Myocyte (in vitro differentiated cells): ENCODE measurements at places on chromosomes 5 and 9. TPM values are rescaled to one million over a fixed set of nuclear protein-coding genes. Genes with fewer than 3 reads are reported as not detected.

GRCh38 chr5:76810236-76810635 is 8.6 kb upstream of the F2RL1 start:
- no peak for DNase-seq

GRCh38 chr9:131635285-131635684 is 90.0 kb downstream of the PRRT1B start:
- peak; percentile 93 for DNase-seq

DNA sequence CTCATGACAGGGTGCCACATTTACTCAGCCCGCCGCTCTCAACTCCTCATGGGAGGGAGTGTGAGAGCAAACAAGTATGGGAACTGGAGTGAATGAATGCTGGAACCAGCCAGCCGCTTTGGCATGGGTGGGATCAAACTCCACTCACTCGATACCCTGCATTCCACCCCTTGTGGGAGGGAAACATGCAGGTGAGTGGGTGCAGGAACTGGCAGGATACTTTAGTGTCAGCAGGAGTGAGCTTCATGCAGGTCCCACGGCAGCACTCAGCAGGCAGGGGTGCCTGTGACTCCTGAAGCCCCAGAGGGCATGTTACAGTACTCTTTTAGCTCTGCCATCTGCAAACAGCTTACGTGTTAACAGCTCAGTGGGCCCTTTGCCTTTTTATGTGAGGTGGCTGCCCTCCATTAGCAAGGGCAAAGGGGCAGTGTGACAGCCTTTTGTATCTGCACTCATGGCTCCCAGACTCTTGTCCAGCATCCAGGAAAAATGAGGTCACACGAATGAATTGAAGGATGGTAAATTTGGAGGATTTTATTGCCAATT is 433.2 kb upstream of the NMUR2 start:
- no peak for DNase-seq

- no peak for DNase-seq
Observed at GRCh38 chr9:98686961-98687855, 21.5 kb downstream of the GABBR2 start.

GRCh38 chr5:172420235-172420939 is 33.9 kb downstream of the SH3PXD2B start:
- peak; percentile 88 for DNase-seq

- DNase-seq, result no peak
Observed at GRCh38 chr5:57586649-57587048, 104.0 kb upstream of the ACTBL2 start.

PCDHA10 gene
- 0.03 and 0.05 TPM in 2 replicates for total RNA-seq

- no peak for DNase-seq
Observed at GRCh38 chr5:83360573-83360972, 111.0 kb upstream of the VCAN start.

DNA sequence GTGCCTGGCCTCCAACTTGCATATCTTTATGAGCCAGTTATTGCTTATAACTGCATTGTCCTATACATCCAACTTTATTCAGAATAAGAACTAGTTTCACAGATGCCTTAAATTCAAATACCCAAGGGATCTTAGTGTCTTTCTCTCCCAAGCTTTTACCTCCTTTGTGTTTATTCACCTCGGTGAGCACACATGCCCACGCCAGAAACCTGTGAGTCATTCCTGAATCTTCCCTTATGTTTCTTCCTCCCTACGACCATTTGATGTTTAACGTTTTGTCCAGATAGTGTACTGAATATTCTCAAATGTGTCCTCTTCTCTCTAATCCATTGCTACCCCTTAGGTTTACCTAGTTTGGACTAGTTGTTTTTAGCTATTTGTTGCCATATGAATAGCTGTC is 55.5 kb upstream of the MEGF10 start:
- DNase-seq, result no peak

TBCA gene
- total RNA-seq, result 164 and 199 TPM in 2 replicates

GRCh38 chr5:173497685-173498084 is 118.8 kb downstream of the BOD1 start:
- DNase-seq, result peak; percentile 41

GRCh38 chr9:136533775-136534157 is 12.1 kb downstream of the NOTCH1 start:
- no peak for DNase-seq

DNA sequence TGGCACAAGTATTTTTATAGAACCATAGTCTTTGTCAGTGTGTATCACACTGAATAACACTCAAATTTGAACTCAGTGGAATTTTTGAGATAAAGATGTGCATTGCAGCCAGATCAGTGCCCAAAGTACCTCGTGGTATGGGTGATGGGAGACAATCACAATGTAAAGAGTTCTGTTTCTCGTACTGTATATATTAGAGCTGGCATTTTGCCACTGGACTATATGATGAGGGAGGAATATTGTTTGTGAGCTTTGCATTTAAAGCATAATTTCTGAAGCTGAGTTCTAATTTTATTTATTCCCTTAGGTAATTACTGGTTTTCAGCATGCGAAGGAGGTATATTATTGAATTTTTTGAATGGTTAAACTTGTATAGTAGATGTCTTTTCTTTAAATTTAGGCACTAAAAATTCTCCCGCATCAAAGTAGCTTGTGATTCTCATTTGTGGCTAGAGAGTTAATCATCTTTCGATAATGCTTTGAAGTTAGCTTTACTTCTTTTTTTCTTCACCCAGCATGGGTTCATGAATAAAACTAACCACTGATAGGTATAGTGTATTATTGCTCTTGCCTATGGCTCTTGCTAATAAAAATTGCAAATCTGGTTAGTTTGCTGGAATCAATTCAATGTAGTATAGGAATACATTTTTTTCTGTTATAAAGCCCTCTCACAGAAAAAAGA is 43.1 kb downstream of the PAM start:
- no peak for DNase-seq

AK1 gene
- total RNA-seq, result 611 and 777 TPM in 2 replicates

DNA sequence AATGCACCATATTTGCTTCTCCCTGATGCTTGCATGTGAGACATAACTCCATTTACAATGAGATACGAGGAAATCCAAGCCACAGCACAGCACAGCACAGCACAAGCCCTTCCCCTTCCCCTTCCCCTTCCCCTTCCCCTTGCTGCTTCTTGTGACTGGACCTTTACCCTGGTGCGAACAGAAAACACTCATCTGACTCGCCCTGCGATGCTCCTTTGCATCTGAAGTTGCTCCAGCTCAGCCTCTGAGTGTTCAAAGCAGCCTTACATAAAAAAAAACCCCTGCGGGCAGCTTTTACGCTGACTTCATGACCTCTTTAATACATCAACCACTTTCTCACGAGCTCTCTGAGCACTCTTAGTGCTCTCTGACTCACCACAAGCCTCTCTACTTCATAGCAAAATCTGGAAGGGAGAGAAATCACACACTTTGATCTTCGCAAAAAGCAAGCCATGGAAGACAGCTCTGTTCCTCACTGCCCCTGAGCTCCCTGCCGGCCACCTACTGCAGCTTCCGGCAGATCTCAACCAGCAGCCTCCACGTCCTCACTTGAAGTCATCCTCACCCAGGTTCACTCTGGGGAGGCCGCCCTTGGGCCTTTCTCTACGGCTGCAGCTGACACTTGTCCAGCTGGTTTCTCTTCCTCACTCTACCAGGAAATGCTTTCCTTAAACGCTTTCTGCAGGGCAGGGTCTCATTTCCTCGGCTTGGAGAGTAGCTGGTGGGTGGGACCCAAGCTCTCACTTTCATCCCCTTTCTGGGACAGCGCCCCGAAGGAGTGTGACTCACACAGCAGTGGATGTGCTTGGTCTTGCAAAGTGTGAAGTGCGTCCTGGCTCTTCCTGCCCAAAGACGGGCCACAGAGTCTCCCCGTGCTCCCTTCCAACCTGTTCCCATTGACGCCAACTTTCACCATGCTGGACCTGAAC is 5.3 kb downstream of the SLC34A1 start:
- peak; percentile 48 for DNase-seq

- DNase-seq, result peak; percentile 37
Observed at GRCh38 chr9:129022037-129022436, 6.1 kb downstream of the SH3GLB2 start.

TEK gene
- total RNA-seq, result 0.26 and 0.72 TPM in 2 replicates

DNA sequence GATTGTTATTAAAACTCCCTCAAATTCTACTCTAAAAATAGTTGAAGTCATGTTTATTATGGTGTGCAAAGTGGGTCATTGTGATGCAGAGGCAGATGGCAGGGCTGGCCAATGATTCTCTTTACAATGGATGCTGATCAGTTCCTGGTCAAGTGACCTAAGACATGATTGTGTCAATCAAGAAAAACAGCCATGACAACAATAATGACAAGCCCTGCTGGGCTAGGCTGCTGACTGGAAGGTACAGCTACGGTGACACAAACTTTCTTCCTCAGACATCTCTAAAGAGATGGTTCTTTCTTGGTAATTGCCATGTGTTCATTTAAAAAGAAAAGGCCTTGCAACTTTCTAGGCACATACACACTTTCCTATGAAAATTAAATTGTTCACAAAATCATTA is 3.6 kb downstream of the SLC24A2 start:
- DNase-seq, result no peak

DNA sequence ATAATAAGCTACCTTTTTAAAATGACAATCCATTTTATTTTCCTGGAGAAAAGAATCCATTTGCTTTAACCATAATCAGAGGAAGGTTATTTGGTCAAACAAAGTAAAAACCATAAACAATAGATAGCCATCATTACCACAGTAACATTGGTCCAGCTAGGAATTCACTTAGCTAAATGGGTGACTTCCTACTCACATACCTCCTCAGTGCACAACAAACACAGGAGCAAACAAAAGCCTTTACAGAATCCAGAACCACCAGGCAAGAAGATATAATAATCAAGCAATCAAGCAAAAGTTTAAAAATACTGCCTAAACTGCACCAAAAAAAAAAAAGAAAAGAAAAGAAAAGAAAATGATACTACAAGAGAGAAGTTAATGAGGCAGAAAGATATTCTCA is 949 bp upstream of the IFNK start:
- DNase-seq, result no peak

DNA sequence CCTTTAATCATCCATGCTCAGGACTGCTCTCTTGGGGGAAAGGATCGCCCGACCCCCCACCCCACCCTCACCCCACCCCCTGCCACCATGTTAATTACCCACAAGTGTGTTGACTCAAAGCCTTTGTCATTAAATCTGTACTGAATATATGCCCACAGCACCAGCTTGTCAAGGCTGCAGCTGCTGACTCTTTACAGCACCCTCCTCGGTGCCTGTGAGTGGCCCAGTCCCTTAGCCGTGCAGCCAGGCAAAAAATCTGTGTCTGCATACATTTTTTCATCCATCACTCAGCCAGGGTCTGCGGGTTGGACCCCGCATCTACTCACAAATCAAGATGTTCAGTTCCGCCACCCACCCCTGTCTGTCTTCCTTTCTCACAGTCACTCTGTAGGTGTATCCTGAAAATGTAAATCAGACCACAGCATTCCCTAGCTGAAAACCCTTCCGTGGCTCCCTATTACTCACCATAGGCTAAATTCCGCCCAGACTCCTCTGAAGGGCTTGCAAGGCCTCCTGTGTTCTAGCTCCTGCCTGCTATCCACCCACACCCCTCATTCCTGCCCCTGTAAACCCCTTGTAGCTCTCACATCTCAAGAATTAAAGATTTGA is 53.7 kb upstream of the KCNIP1 start:
- no peak for DNase-seq
